ENCODE measurements at places on chromosomes 1 and 21.

GRCh38 chr1:197181982-197182381 lies 35.5 kb upstream of the ASPM start:
- DNase-seq: no peak

DNA sequence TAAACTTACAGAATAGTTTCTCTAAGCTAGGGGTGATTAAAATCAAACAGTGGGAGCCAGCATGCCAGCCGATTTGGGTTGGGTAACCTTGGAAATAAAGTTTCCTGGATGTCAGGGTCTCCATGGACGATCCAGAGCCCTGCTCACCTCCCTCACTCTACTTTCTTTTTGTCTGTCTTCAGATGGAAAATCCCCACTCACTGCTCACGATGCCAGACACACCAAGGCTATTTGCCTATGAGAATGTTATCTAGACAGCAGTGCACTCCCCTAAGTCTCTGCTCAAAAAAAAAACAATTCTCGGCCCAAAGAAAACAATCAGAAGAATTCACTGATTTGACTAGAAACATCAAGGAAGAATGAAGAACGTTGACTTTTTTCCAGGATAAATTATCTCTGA lies 13.9 kb downstream of the SLAMF7 start:
- DNase-seq: no peak

GRCh38 chr1:215835951-215836350 lies 268.8 kb downstream of the KCTD3 start:
- DNase-seq: no peak

DNA sequence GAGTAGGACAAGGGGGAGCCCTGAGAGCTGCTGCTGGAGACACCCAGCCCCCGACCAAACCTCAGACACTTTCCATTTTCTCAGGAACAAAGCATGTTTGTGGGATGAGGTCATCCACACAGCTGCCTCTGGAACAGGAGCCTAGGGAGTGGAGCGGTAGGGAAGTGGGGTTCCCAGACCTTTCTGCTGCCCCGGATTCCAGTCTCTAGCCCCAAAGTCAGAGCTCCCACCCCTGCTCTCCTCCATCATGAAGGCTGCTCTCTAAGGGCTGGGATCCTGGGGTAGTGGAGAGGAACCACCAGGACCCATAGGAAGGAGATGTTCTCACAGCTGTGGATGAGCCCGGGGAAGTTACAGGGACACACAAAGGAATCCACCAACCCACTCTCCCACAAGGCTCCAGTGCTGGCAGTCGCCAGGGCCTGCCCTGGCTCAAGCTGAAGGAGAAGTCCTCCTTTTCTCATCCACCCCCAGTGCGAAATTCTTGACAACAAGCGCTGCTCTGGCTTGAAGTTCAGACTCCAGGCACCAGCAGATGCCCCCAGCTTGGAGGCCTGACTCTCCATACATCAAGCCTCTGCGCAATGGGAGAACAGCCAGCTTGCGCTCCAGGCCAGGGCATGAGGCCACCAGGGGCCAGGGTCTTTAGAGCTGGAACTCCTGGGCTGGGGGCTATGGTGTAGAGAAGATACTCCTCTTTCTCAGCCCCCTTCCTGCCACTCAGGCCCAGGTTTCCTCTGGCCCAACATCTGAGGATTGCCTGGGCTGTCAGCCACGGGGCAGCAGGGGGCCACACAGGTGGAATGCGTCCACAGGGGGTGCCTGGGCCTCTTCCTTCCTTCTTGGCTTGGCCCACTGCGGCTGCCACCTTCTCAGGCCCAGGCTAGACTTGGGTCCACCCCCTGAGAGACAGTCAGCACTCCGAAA lies 4.5 kb downstream of the FHL3 start:
- DNase-seq: no peak

- no peak for DNase-seq
Measured at GRCh38 chr1:161359291-161359690, 8.4 kb downstream of the CFAP126 start.

DNA sequence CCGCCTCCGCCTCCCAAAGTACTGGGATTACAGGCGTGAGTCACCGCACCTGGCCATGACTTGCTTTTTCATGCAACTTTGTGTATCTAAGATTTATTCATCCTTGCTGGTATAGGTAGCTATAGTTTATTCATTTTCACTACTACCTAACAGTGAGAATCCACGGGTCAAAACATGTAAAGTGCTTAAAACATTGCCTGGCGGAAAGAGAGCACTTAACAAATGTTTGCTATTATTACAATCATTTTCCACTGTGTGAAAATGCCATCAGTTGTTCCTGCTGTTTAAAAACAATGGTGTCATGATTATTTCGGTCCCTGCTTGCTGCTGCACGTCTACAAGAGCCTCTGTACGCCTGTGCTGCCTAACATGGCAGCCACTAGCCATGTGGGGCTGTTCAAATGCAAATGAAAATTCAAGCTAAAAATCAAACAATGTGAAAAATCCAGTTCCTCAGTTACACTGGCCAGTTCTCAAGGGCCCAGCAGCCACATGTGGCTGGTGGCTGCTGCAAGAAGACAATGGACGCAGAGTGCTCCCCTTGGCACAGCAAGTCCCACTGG lies 65.1 kb downstream of the CLSTN1 start:
- no peak for DNase-seq

GRCh38 chr1:45769261-45769932 lies 18.9 kb upstream of the IPP start:
- DNase-seq: no peak

- DNase-seq: no peak
Measured at GRCh38 chr1:178521241-178521640, 8.3 kb downstream of the TEX35 start.

GRCh38 chr1:15963363-15963967 lies 12.4 kb downstream of the ZBTB17 start:
- DNase-seq: no peak

DNA sequence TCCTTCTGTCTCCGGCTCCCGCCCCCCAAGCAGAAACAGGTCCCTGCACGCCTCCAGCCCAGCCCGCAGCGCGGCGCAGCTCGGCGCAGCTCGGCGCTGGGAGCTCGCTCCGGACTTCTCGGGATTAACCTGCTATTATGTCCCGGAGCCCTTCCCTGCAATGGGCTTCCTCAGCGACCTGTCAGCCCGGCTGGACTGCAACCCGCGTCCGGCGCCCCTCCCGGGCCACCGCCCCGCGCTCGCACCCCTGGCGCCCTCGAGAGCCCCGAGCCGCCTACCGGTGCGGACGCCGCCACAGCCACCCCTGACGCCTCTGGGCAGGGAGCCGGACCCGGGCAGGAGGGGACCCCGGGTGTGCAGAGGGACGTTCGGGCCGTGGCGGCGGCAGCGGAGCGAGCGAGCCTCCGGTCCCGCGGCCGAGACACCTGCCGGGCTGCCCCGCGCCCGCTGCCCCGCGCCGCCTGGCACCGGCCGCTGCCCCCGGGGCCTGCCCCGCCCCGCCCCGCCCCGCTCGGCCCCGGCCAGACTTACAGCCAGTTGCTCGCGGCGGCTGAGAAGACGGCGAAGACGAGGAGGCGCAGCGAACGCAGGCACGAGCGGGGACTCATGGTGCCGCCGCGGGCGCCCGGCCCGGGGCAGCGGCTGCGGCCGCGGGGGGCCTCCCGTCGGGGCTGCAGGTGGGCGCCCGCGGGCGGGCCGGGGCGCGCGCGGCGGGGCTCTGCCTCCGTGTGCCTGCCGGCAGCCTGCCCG lies 407 bp downstream of the WNT4 start:
- DNase-seq: no peak
